Mucosa of descending colon (tissue), 3 donors: ENCODE measurements at places on chromosomes 1 and 21.

DNA sequence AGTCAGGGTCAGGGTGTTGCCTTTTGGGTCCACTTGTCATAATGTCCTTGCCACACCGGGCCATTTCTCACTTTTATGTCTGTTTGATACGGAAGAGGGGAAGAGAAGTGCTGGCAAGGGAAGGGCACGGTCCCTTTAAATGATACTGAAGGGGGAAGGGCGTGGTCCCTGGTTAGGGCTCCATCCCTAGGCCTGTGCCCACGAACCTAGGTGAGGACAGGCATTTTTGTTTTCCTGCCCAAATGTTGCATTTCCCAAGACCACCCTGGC is 25.2 kb downstream of the B3GALT5 start:
- DNase-seq = peak; percentile 64

DNA sequence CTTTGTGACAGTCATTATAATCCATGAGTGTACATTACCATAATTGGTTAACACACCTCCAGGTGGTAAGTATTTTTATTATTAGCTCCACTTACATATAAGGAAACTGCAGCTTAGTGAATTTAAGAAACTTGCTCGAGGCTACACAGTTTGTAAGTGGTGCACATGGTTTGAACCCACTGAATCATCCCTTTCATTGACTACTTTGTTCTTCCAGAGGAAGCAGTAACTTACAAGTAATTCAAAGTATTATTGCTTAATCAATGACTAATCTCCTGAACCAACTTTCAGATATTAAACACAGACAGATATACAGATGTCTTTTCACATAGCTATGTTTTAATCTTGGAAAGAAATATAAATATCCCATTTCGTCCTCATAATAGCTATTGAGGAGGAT is 18.7 kb upstream of the CLDN8 start:
- no peak for DNase-seq

GRCh38 chr1:44609768-44610526 is 64.3 kb downstream of the TMEM53 start:
- no peak for DNase-seq

GRCh38 chr1:220906561-220907334 is 27.5 kb downstream of the HLX start:
- no peak for DNase-seq

- DNase-seq = no peak
These were observed 899 bp downstream of the OPRD1 start for GRCh38 chr1:28812669-28813468.

DNA sequence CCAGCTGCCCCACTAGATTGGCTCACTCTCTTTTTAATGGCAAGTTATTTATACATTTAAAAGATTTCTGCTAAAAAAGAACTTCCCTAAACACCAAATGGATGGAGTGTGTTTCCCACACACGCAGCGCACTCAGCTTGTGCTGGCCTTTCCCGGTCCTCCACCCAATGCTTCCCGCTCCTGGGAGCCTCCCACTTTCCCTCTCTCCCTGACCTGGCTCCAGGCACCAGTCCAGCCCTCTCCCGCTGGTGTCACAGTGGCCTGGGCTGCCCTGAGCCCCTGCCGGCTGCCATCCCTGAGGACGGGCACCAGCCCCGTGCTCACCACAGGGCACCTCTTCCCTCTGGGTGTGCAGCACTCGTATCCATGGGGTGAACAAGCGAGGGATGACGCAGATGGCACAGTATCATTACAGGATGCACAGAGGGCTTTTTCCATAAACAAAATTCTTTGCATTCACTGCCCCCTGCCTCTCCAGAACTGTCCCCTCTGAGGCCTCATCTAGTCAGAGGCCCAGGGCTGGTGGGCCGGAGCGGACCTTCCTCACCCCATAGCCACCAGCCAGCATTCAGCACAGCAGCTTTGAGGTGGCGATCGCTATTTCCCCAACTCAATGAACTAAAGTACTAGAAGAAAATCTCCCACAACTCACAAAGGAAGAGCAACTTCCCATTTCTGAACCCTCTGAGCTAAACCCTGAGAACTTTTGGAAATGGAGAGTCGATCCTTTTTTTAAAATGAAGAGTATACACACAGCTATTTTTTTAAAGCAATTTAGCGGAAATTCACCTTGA is 68.5 kb downstream of the SLC37A1 start:
- no peak for DNase-seq

DNA sequence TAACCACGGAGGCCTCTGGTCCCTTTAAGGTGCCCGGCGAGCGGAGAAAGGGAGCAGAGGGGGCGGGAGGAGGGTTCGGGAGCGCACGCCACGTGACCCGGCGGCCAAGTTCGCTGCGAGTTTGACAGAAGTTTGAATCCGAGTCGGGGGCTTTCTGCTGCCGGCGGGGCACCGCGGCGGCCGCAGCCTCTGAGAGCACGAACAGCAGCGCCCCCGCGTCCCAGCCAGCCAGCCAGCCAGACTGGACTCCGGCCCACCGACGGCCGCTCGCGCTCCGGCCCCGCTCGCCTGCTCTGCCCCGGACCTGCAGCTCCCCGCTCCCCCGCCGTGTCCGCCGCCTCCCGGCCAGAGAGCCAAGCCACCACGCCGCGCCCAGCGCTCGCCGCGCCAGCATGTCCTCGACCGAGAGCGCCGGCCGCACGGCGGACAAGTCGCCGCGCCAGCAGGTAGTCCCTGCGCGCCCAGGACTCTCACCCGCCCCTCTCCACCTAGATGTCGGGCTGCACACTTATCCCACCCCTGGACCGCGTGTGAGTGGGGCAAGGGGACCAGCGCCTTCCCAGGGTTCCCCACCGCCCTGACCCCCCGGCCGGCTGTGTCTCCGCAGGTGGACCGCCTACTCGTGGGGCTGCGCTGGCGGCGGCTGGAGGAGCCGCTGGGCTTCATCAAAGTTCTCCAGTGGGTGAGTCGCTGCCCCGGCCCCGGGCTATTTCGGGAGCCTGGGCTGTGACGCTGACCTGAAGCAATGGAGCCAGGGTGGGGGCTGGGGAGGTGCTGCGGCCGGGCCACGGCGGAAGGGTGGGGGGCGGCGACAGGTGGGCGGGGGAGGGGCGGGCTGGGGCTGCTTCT is at the start of gene SYPL2:
Gene SYPL2 (plus strand): TSS at position 95 of the 849 bp plus-strand sequence. CDS start 298 bp downstream, at position 393.
- DNase-seq = no peak

GRCh38 chr1:202642619-202643291 is 67.5 kb downstream of the SYT2 start:
- no peak for DNase-seq

GRCh38 chr1:232271991-232272589 is 357.8 kb downstream of the SIPA1L2 start:
- DNase-seq = no peak

- DNase-seq = no peak
These were observed 9.7 kb downstream of the KIF14 start for GRCh38 chr1:200610846-200611245.
